ENCODE measurements at places on chromosomes 4 and X. TPM values are rescaled to one million over a fixed set of nuclear protein-coding genes. Genes with fewer than 3 reads are reported as not detected.

- DNase-seq, result no peak
Measured at GRCh38 chr4:111961809-111962208, 183.4 kb upstream of the FAM241A start.

- no peak for DNase-seq
Measured at GRCh38 chr4:115687052-115687755, 573.8 kb upstream of the NDST4 start.

- DNase-seq, result no peak
Measured at GRCh38 chrX:40470830-40471429, 109.8 kb upstream of the ATP6AP2 start.

Gene MAGEA11
- not detected for total RNA-seq

Gene RAB33A
- not detected for total RNA-seq

DNA sequence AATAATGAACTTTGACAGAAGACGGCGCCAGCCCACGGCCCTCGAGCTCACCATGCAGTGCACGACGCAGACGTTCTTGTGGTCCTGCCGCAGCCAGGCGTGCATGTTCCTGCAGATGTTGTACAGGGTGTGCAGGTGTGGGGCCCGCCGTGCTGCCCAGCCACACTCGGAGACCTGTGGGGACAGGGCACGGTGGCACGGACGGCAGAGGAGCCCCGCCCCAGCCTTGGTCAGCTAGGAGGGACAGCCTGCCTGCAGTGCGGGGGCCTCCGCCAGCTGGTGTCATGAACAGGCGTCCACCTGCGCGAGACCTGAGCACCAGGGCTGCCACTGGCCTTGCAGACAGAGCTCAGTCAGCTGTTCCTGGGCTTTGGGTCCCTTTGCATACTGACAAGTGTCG is 49.5 kb downstream of the GAK start:
- no peak for DNase-seq

DNA sequence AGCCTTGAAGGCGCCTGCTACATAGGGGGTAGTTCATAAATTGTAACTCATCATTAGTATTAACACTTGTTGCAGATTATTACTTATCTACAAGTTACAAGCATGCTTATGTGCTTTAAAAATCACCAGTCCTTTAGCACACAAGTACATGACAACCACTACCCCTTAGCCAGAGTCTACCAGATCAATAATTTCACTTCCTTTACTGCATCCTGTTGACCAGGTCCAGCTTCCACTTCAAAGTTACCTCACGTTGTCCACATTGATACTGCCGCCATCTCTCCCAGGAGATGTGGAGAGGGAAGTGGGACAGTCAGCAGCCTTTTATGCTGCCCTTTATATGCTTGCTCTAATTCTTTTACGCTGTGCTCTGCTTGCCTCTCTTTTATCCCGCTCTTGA is 231.3 kb upstream of the CXXC4 start:
- DNase-seq, result no peak

GRCh38 chr4:115121351-115122043 is 8.1 kb upstream of the NDST4 start:
- no peak for DNase-seq

DNA sequence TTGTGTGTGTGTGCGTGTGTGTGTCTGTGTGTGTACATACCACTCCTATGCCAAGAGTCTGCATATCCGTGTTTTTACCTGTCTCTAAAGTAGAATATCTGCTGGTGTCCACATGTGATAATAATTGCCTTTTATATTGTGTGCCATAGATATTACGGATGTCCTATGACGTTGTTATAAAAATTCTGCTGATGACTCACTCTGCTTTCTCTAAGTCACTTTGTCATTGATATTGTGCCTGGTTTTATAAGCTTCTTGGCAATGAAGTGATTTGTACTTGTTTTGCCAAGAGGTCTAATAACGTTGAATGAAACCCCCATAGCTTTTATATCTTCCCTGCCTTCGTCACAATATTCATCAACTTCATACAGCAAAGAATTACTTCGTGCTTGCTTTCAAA is 102.6 kb upstream of the C1GALT1C1 start:
- DNase-seq, result no peak

- no peak for DNase-seq
Measured at GRCh38 chr4:37232315-37232714, 12.2 kb upstream of the NWD2 start.

Gene ZNF732
- total RNA-seq, result 1.4 TPM

GRCh38 chr4:41478518-41478917 is 59.4 kb upstream of the LIMCH1 start:
- DNase-seq, result no peak

Gene USP38
- 31.1 TPM for total RNA-seq

DNA sequence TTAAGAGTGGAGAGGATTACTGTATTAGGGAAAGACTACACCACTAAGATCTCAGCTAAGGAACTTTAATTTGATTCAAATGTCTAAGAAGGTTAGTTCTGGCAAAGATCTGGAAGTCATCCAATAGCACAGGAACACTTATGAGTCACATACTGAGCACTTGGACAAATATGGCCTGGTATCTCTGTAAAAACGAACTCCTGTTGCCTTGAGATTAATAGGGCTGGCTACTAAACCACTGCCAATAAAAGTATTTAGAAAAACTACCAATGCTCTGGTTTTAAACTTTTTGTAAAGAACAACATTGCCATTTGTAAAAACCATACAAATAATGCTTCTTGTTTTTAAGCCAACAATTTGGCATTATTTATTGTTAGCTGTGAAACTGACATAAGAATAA is 70.5 kb downstream of the SEC24D start:
- DNase-seq, result no peak

GRCh38 chrX:46575586-46575985 is 2.0 kb downstream of the CHST7 start:
- DNase-seq, result no peak

- DNase-seq, result peak; percentile 42
Measured at GRCh38 chr4:174120446-174121295, 162.8 kb downstream of the FBXO8 start.

DNA sequence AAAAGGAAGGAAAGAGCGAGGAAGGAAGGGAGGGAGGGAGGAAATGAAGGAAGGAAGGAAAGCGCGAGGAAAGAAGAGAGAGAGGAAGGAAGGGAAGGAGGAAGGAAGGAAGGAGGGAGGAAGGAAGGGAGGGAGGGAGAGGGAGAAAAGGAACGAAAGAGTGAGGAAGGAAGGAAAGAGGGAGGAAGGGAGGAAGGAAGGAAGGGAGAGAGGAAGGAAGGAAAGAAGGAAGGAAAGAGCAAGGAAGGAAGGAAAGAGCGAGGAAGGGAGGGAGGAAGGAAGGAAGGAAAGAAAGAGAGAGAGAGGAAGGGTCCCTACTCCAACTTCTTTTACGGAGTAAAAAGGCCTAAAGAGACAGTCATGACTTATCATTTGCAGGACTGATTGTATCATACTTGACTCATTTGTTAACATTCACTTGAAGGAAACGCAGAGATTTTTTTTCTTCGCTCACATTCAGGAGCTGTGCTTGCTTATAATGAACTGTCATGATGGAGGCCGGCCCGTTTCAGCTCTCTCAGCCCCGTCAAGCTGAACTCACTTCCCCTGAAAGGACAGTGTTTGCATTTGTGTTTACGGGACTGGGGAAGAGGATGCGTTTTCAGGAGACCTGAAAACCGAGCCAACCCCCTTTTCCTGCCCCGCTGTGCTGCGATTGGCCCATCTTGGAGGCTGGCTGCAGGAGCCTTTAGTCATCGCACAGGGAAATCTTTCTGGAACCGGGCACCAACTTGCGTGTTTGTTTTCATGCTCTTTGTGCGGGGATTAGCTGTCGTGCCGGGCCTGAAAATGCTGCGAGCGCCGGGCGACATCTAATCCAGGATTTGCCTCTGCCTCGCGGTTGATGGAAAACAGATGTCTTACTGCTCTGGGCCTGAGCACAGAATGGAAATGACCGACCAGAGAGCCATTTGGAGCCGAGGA is 17.8 kb downstream of the TRIM2 start:
- DNase-seq, result peak; percentile 77

DNA sequence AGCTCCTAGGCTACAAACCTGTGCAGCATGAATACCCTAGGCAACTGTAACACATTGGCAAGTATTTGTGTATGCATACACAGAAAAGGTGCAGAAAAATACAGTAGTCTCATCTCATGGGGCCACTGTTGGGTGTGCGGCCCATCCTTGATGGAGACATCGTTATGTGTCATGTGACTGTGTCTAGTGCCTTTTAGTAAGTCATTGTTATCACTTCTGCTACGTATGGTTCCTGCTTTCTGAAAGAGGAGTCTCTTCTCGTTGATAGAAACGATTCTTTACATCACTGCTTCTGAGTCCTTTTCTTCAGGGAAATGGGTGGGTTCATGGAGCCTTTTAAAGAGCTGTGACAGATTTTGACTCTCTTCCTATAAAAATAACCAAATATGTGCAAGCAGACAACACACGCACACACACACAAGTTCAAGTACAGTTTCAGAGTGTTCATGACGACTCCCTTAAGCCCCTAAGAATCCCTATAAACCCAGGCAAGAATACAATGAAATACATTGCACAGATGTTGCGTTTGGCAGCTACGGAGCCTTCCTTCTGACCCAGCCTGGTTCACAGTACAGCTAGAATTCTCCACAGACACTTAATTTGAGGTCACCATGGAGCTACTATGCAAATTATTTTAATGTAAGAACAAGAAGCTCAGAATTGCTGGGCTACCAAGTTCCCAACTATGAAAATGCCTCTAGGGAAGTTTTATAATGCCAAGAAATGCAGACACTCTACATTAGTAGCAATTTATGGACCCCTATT is 10.2 kb upstream of the STK32B start:
- DNase-seq, result no peak

Gene EIF4E
- total RNA-seq, result 99.4 TPM

Gene SPIN4
- total RNA-seq, result 8.3 TPM

GRCh38 chrX:77617206-77617605 is 168.8 kb downstream of the ATRX start:
- no peak for DNase-seq

DNA sequence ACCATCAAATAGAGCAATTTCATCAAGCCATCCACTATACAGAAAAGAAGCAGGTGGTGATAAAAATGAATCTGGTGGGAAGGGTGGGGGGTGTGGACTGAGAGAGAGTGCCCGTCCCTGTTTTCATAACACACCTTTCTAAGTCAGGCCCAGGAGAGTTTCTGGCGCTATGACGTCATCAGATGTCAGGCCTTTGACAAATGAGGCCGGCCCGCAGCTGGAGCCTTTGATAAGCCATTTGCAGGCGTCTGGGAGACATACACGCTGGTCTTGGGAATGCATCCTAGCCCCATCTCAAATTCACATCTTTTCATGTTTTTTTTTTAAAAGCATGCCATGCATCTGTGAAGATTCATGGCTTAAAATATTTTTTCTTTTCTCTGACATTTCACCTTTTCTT is 404.5 kb downstream of the BCOR start:
- DNase-seq, result no peak

- no peak for DNase-seq
Measured at GRCh38 chrX:35122756-35123155, 180.2 kb downstream of the FAM47B start.

GRCh38 chrX:108020631-108021030 is 24.2 kb upstream of the VSIG1 start:
- no peak for DNase-seq

Gene UGT2B17
- total RNA-seq, result 639 TPM

DNA sequence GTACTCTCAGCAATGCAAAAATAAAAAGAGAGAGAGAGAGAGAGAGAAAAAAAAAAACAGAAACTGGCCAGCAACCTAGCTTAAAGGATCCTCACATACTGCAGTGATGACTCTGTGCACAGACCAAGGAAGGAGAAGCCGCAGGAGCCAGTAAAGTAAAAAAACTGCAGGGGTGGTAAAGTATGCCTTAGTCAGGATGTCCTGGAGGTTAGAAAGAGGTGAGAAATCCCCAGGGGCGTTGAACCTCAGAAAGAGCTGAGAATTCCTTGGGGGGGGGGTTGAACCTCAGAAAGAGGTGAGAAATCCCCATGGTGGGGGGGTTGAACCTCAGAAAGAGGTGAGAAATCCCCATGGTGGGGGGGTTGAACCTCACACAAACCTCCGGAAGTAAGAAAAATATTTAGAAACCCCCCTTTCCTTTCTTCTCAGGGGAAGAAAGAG is 48.0 kb downstream of the MAGEA9 start:
- no peak for DNase-seq

DNA sequence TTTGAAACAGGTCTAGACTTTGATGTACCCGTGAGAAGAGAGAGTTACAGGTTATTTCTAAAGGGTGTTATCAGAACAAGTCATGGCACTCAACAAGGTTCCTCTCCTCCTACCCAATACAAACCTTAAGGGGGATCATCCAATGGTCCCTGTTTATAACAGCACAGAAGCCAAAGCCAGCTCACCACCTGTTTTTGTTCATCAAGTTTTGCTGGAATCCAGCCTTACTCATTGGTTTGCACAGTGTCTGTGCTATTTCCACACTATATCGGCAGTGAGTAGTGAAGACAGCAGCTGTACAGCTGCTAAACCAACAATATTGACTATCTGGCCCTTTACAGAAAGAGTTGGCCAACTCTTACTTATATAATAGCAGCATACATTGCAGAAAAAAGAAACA is 262.1 kb upstream of the STS start:
- DNase-seq, result no peak

DNA sequence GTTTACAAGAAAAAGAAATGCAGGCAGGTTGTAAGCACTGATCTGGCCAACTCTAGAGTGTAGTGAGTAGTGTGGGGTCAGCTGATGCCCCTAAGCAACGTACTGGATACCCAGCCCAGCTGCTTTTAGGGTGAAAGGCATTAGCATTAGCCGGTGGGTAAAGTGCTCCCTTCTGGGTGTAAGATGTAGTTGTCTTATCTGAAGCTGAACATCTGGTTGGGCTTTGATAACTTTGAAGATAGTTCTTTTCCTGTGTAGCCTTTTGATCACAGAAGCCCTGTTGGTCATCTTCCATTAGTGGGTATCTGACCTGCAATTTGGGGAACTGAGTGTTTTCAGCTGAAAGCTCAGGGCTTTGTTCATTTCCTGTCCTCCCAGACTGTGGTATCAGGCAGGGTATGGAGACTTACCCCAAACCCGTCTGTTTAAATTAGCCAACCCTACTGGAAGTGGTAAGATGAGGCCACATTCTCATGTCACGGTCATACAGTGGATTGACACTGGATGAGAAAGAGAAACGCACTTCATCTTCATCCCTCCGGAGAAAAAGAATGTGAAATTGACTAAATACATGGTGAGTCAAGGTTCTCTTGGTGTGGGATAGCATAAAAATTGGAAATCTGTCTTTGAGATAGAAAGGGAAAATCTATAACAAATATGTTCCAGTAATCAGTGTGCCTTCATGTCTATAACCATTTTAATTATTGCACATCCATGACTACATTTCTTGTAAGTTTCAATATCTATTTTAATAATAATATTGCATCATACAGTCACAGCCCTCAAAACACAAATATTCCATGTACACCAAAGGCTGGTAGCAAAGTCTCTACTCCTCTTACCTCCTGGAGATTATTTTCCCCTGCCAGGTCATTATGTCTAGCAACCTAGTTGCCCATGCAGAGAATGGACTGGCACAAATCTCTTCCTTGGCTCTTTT is 8.7 kb downstream of the RHOH start:
- no peak for DNase-seq

Gene SLC6A14
- 1.8 TPM for total RNA-seq

- DNase-seq, result no peak
Measured at GRCh38 chr4:71377561-71377960, 38.7 kb downstream of the SLC4A4 start.
